ENCODE measurements at places on chromosomes 3 and 15.

DNA sequence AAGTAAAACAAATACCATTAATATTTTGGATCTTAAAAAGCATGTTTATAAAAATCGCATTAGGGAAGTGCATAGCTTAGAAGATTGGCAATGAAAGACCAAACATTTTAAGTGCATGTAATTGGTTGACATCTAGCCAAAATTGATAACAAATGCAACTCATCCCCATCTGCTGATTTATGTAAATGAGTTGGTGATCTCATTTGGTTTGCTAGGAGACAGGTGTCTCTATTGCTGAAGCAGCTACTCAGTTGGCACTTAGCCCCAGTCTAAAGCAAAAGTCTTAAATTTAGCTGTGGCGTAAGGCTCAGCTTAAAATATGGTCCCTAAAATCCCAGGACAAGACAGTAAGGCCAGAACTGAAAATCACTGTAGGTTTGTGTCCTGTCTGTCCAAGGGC lies 113.5 kb upstream of the CHL1 start:
- no peak for DNase-seq

DNA sequence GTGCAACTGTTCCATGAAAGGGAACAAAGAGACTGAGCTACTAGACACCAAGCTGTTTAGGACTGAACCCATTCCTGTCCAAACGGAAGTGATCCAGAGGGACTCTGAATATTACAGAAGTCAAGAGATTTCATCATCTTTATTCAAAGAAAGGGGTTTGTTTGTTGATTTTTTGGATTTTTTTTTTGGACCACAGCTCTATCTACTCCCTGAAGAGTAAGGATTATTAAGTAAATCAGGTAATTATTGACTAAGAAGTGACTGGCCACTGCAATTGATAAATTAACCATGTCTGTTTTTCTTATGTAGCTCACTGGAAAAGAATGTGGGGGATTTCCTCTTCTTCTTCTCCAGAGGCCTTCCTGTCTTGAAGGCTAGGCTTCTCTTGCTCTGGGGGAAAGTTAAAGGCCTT lies 146.6 kb upstream of the TPM1 start:
- peak; percentile 98 for DNase-seq

DNA sequence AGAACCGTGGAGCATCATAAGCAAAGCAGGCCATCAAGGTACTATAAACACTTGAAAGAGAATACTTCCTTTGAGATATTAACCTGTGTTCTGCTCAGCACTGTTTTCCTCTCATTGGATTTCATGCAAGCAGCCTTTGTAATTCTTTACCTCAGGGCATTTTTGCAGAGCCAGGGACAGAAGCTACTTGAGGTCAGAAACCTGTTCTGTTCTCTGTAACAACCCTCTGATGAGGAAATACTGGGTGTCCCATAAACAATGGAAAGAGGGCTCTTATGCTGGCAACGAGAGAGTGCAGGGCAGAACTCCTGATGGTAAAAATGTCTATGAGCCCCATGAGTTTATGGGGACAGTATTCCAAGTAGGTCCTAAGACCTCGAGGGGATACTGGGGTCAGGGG lies 66.0 kb downstream of the DCLK3 start:
- DNase-seq = no peak

- DNase-seq = peak; percentile 27
Measured at GRCh38 chr3:88203642-88204055, 53.9 kb downstream of the C3orf38 start.

DNA sequence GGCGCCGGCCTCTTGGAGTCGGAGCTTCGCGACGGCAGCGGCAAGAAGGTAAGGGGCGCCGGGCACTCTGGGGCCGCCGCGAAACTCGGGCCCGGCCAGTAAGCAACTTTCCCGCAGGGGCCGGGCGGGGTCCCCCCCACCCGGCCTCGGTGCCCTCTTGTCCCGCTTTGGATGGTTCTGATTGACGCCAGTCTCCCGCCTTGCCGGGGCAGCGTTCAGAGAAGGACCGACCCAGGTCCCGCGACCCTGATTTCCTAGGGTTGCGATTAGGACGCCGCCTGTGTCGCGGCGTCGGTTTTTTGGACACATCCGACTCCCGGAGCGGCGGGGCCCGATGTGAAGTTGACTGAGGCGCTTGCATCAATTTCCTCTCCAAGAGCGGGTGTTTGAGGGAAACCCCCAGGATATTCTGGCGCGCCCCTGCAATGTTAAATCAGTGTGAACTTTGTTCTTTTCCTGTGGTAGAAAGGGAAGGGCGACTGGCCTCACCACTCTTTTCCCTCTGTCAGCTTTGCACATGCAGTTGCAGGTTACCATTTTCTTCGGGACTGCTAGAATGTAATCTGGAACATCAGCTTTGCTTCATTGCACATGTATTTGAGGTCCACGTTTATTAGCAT lies 755 bp downstream of the PDE8A start:
- peak; percentile 26 for DNase-seq

DNA sequence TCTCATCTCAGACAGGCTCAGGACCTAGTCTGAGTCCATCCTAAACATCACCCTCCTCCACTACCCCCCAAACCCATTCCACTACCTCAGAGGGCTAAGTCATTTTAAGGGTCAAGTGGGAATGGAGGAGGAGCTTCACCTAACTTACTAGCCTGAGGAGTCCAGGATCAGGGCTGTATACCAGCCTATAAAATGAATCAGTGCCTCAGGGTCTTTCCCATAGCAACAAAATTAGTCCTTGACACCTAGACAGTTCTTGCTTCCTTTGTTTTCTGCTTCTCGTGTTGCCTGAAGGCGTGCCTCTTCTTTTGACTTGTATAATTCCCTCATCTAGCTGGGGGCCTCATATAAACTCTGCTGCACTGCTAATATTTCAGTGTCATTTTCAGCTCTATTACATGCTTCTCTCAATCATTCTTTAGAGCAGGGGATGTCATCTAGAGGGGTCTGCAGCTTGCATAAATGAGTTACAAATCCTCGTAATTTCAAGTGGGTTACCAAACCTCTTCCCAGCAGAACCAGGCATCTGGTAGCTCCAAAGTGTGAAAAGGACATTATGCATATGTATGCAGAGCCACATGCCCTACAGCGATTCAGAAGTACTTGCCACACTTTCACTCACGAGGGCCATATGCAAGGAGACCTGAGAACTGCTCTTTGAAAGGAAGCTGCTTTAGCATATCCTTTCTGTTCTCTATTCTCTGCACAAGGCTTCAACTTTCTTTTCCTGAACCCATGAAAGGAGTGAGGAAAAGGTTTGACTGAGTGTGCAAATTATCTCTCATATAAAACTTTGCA lies 311.7 kb upstream of the SEMA6D start:
- no peak for DNase-seq

Measured in epithelial cell of proximal tubule (primary cell).